Smooth muscle cell of the umbilical artery (primary cell): ENCODE measurements at places on chromosomes 1 and 21. TPM values are rescaled to one million over a fixed set of nuclear protein-coding genes. Genes with fewer than 3 reads are reported as not detected.

ODR4 gene
- 26.7 and 31.5 TPM in 2 replicates for total RNA-seq

C1orf210 gene
- not detected in 2 replicates for total RNA-seq

SYT14 gene
- total RNA-seq, result 0.28 and 0.89 TPM in 2 replicates

SSU72 gene
- 66.5 and 81.4 TPM in 2 replicates for total RNA-seq

LCE2B gene
- not detected in 2 replicates for total RNA-seq

C8B gene
- under 0.01 TPM in 1 of 2 replicates, not detected in the other for total RNA-seq

GCSAML gene
- total RNA-seq, result not detected in 2 replicates

FAM167B gene
- total RNA-seq, result 0.78 TPM in 1 of 2 replicates, not detected in the other

TMEM269 gene
- not detected in 2 replicates for total RNA-seq
